ENCODE measurements at places on chromosomes 5 and 9. TPM values are rescaled to one million over a fixed set of nuclear protein-coding genes. Genes with fewer than 3 reads are reported as not detected.

- peak; percentile 85 for DNase-seq
Observed at GRCh38 chr5:146878476-146879172, at the start of gene PPP2R2B. Gene PPP2R2B, minus strand, starts transcription at chr5:146878757.

GRCh38 chr5:58069846-58070245 lies 390.0 kb downstream of the PLK2 start:
- DNase-seq: no peak

GRCh38 chr9:73532985-73533384 lies 381.3 kb downstream of the ANXA1 start:
- DNase-seq: no peak

DNA sequence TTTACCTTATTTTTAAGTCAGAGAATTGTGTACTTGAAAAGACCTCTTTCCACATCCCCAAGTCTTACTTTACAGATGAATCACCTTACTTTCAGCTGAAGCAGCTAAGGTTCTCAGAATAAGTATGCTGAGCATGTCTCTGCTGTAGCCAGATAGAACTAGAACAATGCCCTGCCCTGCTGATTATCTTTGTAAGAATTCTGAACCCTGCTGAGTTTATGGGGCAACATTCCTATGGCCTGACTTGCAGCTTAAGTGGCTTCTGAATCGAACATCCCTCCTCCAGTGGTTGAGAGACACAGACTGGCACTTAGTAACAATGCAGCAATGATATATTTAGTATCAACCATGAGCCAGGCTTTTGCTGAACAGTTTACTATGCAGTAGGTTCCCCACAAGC lies 592.0 kb upstream of the WWC1 start:
- peak; percentile 97 for DNase-seq

DNA sequence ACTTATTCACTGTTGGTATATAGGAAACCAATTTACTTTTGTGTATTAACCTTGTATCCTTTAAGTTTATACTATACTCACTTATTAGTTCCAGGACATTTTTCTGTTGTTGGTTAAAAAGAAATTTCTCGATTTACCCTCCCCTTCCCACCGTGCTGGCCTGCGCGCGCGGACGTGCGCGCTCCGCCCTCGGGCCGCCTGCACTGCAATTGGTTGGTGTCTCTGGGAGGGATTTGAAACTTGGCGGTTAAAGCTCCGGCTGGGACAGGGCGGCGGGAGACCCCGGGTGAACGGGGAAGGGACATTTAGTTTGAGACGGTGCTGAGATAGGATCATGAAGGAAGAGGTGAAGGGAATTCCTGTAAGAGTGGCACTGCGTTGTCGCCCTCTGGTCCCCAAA lies at the start of gene KIF4B:
KIF4B (plus strand) TSS at position 230 of the 400 bp plus-strand sequence; CDS start at position 335, 105 bp downstream.
- no peak for DNase-seq

- no peak for DNase-seq
Observed at GRCh38 chr5:38642189-38642911, 85.9 kb upstream of the LIFR start.

DNA sequence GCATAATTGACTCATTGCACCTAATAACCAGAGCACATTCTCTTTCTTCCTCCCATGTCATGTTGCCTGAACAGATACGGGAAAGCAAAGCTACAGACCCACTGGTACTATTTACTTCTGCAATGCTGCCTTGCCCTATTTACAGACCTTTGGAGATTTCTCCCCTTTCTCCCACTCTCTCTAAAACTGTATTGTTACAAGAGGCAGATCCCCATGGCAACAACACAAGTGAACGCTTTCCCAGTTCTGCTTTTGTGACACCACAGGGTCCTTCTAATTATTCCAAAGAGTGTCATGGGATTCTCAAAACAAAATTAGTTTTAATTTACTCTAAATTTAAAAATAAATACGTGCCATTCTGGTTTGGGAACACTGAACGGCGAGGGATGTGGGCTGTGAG lies 104.7 kb downstream of the KCTD16 start:
- no peak for DNase-seq

- DNase-seq: no peak
Observed at GRCh38 chr5:173515526-173515925, 100.9 kb downstream of the BOD1 start.

DNA sequence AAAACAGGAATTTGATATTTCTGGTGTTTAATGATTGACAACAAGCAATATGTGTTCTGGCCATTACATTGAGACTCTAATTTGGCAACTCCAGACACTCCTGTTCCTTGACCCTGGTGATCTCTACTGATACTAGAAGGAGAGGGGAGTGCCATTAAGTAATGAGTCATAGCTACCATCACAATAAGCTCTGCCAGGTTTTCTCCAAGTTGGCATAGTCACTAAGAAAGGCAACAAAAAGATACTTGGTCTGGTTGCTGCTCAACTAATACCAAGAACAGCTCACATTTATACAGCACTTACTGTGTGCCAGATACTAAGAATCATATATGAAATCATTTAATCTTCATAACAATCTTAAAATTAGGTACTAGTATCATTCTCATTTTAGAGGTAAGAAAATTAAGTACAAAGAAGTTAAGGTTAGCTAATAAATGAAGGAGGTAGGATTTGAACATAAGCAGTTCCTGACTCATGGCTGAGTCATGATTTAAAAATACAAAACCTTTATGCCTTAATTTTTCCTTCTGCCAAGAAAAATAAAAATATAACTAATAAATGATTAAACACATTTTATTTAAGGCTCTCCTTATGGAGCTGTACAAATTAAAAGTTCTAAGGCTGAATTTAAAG lies 19.9 kb upstream of the PRXL2C start:
- DNase-seq: peak; percentile 60

DNA sequence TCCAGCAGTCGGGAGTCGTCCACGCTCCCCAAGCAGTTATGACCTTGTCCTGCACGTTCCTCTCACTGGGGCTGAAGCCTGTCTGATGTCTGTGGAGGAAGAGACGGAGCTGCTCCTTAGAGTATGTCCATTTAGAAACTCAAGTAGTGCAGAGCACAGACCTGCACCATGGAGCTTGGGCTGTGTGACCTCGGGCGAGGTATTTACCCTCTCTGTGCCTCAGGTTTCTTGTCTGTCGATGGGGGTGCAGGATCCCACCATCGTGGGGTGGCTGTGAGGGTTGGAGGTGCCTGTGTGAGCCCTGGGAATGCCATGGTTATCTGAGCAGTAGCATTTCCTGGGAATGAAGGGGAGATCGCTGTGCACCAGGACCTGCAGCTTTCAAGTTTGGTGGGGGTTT lies 14.2 kb downstream of the TRAF2 start:
- DNase-seq: no peak

- peak; percentile 42 for DNase-seq
Observed at GRCh38 chr5:93603793-93604643, 21.0 kb downstream of the NR2F1 start.

DNA sequence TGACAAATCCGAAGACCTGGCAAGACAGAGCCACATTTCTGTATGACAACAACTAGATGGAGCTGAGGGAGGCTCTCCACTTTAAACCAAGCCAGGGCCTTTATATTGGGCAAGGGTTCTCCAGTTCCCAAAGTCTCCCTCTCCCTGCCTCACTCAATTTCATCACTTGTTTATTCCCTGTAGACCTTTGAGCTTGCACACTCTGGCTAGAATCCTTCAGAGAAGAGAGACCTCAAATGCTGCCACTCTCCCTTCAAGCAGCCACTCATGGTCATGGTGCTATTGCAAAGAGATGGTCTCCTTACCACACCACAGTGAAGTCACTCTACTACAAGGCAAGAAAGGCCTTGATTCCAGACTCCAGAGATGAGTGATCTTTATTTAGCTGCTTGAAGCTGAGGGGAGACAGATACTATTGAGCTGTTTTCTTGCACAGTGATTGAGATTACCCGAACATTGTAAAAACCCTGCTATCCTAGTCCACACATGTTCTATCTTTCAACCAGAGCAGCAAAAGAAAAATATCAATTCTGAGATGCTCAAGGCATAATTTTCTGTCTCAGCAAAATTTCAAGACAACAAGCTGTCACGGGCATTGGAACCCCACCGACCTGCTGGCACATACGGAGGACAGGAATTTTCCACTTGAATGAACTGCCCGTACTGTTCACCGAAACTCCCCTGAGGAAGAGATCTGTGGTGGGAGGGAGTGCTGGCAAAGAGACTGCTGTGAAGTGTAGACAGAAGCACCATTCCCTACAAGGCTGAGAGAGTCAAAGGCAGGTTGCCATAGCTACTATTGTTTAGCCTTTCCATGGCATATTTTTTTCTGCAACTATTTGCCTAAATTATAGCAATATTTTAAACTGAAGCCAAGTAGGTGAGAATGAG lies 81.1 kb downstream of the CDO1 start:
- no peak for DNase-seq

DNA sequence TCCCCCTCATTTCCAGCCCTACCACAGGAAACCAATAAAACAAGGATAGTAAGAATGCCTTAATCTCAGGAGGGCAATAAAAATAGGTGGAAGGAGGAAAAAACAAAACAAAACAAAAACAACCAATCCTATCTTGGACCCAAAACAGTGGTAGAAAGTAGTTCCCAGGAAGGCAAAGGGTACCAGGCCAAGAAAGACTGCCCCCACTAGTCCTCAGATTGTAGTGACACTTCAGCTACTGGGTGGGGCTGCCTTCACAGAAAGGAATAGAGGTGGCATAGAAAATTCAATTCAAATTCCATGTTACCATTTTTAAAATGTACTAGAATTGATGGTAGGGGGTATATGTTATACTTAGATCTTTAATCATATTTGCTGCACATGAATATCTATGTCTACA lies 59.3 kb downstream of the DPYSL3 start:
- no peak for DNase-seq

GRCh38 chr5:42057254-42057690 lies 132.2 kb downstream of the FBXO4 start:
- DNase-seq: peak; percentile 20

DNA sequence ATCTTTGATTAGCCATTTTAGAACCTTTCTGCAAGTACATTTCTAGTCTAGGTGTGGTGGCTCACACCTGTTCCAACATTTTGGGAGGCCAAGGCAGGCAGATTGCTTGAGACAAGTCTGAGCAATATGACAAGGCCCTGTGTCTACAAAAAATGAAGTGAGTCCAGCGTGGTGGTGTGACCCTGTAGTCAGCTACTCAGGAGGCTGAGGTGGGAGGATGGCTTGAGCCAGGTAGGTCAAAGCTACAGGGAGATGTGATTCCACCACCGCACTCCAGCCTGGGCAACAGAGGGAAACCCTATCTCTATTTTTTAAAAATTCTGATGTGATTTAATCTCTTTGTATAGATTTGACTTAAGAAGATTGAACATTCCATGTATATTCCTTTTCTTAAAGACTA lies 95.7 kb upstream of the FAM120A start:
- DNase-seq: no peak

DNA sequence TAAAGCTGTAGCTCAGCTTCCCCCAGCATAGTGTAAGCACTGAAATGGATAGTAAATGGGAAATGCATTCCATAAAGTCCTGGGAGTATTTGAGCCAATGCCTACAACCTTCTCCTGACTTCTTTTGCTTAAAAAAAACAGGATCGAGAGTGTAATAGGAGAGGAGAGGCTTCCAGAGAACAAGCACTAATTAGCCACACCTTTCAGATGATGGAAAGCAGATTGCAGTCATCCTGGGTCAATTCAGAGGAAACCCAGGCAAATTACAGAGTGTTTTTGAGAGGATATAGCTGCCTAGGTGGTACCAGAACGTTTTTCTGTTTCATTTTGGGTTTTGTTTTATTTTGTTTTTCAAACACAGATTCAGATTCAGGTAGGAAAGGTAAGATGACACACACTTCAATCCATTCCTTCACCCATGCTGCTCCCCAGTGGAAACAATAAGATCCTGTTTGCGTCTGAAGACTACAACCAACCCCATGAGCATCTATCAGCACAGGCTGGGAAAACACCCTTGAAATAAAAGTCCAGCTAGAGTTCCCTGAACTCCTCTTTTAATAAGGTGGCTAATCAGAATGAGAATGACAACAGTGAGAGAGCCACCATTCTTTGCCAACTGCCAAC lies 95.6 kb downstream of the RFK start:
- no peak for DNase-seq

DNA sequence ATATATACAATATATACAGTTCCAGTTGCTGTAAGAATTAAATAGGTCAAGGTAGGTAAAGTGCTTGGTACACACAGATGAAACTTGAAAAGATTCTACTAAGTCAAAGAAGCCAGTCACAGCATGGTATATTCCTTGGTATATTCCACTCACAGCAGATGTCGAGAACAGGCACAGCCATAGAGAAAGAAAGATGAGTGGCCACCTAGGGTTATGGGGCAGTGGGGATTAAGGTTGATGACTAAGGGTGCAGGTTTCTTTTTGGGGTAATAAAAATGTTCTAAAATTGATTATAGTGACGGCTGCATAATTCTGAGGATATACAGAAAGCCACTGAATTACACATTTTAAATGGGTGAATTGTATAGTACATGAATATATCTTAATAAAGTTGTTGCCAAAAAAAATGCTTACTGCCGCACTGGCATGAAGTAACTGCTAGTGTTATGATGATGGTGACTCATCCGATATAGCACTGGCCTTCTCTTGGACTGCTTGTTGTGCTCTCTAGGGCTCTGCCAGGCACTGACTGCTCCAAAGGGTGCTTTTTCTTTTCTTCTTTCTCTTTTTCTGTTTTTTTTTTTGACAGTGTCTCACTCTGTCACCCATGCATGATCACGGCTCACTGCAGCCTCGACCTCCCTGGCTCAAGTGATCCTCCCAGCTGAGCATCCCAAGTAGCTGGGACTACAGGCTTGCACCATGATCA lies 23.5 kb downstream of the TBC1D2 start:
- peak; percentile 81 for DNase-seq

DNA sequence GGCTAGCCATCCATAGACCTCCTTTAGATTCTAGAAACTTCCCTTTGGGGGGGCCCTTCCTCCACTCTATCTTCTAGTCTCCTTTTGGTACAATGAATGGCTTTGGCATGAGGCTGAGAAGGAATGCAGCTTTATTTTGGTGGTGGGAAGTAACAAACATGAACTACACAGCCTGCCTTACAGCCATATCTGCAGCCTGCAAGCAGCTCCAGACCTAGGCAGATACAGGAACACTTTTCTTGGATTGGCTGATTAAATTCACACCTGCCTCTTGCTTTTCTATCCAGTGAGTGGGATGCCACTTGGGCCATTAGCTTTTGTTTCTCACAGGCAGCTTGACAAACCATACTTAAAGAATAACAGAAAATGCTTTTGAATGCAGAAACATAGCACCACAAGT lies 28.2 kb downstream of the NR6A1 start:
- DNase-seq: no peak

DNA sequence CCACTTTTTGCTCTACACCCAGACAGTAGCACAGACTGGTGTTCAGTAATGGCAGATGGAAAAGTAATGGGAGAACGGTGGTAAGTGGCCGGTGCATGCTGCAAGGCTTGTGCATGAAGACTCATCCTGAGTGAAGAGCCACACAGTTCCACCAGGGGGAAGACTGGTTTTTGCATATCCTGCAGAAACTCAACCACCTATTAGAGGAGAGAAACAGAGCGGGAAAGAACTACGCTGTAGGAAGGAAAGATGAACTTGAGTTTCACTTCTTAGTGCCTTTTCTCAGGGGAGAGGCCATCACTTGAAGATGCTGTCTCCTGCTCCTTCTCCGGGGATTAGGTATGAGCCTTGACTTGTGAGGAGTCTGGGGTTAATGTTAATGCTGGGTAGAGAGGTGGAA lies 9.4 kb upstream of the PRSS3 start:
- DNase-seq: peak; percentile 19

Gene OR1Q1
- total RNA-seq: not detected

Gene SEMA6A
- 4.9 TPM for total RNA-seq

Gene CENPK
- total RNA-seq: 42.2 TPM

Gene TRPM6
- 0.11 TPM for total RNA-seq

Gene GRIN1
- 0.06 TPM for total RNA-seq

Gene LCP2
- total RNA-seq: not detected

Gene CDKN2A
- not detected for total RNA-seq

Gene ZNF454
- total RNA-seq: 2.6 TPM

Gene LCNL1
- total RNA-seq: not detected

Gene OTP
- not detected for total RNA-seq

Gene RANBP6
- total RNA-seq: 36.6 TPM

All from Daoy (cell line).